ENCODE measurements at places on chromosomes 3 and 15. TPM values are rescaled to one million over a fixed set of nuclear protein-coding genes. Genes with fewer than 3 reads are reported as not detected.

The RARRES1 gene
- total RNA-seq: 26.3 TPM

The A4GNT gene
- not detected for total RNA-seq

- DNase-seq: no peak
These were observed 2.8 kb upstream of the CCDC9B start for GRCh38 chr15:40343512-40343911.

DNA sequence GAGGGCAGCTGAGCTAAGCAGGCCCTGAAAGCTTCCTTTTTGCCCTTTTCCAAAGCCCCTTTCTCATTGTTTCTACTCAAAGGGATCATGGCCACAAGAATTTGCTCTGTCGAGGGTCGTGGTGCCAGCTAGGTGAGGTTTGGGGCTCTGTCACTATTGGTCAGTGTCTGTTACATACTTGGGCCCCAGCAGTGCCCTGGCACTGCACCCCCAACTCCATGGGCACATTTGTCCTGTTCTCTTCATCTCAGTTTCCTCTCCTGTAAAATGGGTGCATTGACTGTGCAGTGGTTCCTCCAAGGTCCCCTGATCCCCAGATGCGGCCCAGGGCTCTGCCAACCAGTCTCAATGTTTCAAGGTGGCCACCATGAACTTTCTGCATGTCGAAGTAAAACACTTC is 62.1 kb downstream of the SLC6A6 start:
- DNase-seq: no peak

GRCh38 chr15:32738666-32739065 is 20.9 kb downstream of the GREM1 start:
- DNase-seq: no peak

DNA sequence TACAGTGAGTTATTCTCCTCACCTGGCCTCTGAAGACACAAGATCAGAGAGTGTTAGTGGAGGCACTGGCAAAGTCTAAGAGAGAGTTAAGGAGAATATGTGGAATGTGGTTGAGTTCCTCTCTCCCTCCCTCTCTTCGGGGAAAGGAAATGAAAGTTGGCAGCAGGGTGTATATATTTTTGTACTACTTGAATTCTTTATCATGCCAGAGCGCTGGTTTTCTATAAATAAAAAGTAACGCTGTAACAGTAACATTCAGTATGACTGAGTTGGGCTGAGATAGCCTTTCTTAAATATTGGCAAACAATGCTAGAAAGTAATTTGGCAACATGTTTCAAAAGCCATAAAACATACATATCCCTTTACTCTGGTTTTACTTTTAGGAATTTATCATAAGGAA is 77.5 kb upstream of the TNFAIP8L3 start:
- DNase-seq: no peak

GRCh38 chr3:184255291-184256039 is 5.9 kb downstream of the CAMK2N2 start:
- no peak for DNase-seq

DNA sequence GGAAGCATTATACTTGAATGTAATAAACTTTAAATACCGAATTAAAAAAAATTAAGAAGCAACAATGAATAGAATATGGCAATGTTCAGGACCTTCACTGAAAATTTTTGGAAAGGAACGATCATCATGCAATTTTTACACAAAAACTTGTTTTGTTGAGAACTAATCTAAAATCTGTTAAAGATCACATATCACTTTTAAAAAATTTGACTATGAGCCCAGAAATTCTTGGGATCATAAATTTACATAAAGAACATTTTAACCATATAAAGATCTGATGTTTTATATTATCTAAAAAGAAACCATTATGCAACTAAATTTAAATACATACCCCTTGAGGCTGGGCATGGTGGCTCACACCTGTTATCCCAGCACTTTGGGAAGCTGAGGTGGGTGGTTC is 76.2 kb upstream of the MELTF start:
- no peak for DNase-seq

Data from urinary bladder (tissue), 4 donors.